ENCODE measurements at places on chromosomes 3 and 15.

GRCh38 chr3:151357463-151357850, 27.1 kb downstream of the P2RY12 start:
- no peak for DNase-seq

DNA sequence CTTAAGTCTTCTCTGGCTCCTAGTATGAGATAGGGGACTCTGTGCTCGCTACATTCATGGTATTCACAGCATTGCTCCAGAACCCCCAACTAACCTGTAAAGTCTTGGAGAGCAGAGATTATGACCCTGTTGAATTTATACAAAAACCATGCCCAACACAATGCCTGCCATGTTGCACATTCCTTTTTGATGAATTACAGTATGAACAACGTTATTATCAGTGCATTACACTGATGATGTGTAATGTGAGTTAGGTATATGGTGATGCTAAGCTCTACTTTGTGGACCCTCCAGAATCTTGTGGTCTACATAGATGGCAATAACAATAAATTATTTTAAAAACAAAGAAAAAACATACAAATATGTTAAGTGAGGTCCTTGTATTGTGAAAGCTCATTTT, 64.3 kb downstream of the EOMES start:
- DNase-seq: no peak

GRCh38 chr3:66196633-66197032, 24.2 kb upstream of the SLC25A26 start:
- DNase-seq: no peak

- DNase-seq: no peak
Observed at GRCh38 chr3:23442598-23443383, 239.7 kb downstream of the UBE2E2 start.

All from effector memory CD4-positive, alpha-beta T cell (primary cell).